ENCODE measurements at places on chromosomes 1 and 21.

- peak; percentile 92 for DNase-seq
Observed at GRCh38 chr1:204453141-204453772, 41.3 kb downstream of the PIK3C2B start.

DNA sequence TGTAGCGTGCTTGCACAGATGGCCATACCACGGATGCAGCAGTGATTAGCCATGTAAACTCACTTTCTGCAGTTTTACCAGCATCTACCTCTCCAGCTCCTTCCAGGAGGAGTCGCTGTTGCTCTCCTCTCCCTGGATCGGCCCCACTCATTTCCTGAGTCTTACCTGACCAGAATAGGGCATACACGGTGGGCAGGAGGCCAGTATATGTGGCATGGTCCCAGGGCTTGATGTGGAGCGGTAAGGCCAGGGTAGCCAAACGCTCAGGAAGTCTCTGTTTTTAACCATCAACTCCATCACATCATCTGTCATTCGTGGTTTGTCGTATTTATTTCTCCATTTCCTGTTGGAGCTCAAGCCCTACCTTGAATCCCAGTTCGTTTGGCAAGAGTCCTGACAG, 163.4 kb upstream of the USP24 start:
- DNase-seq, result peak; percentile 58

GRCh38 chr1:102588536-102588935, 519.8 kb downstream of the COL11A1 start:
- DNase-seq, result no peak

DNA sequence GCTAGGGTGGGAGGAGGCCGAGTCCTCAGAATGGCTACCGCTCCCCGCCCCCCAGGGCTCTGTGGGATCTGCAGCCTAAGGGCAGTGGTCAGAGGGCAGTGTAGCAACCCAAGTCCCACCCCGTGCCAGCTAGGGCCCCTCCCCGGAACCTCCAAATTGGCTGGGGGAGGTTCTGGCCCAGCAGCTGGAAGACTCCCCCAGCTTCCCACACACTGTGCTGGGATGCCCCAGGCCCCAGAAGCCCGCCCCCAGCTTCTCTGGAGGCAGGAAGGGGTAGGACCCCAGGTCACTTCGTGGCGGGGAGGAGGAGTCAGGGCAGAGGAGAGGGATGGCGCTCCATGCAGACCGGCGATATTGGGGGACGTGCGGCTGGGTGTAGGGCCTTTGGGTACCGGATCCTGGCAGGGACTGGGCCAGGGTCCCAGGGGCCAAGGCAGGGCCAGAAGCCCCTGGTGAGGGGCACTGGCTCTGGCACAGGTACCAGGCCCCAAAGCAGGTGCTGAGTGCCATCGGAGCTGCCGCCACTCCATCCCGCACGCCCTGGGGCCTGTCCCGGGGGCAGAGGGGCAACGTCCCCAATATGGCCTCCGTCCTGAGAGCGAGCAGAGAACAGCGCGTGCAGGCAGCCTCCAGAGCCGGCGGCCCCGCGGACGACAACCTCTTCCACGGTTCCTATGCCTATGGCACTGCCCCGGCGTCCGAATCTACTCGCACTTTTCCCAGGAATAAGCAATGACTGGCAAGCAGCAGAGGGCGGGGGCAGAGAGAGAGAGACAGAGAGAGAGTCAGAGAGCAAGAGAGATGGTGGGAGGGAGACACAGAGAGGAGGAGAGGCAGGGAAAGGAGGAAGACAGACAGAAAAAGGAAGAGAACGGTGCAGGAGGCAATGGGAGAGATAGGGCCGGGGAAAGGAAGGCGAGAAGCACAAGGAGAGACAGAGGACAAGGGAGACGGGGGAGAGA, 65.7 kb downstream of the RAP1GAP start:
- no peak for DNase-seq

DNA sequence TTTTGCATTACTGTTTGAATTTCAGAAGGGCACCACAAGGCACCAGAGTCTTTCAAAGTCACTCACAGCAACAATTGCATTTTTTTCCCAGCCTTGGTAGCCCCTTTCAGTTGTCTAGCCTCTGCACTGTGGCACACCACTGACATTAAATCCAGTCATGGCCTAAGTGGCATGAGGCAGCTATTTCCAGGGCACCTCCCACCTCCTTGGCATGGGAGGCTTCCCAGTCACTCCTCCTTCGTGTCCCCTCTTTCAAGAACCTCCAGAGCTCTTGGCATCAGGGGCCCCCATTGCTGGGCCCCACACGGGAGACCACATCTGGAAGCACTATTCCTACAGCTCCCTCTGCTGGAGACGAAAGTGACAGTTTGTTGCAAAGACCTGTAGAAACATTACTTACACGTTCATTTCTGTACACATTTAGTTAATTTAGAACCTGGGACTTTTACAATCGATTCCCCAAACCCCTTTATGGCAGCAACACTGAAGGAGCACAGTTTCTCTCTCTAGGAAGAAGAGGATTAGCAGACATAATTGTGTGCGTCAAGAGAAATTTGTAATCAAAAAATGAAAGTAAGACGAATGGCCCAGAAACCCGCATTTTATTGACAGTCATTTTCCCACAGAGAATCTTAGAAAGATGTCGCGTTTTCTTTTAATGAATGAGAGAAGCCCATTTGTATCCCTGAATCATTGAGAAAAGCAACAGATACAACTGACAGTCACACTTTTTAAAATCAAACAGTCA, 5.7 kb upstream of the CHD5 start:
- DNase-seq, result peak; percentile 54

GRCh38 chr1:46404482-46405196, 10.5 kb downstream of the FAAH start:
- DNase-seq, result no peak

- DNase-seq, result no peak
Observed at GRCh38 chr1:243568793-243569192, 281.2 kb downstream of the AKT3 start.

All from activated naive CD4-positive, alpha-beta T cell treated with anti-CD3 and anti-CD28 coated beads for 36 hours (primary cell).